ENCODE measurements at places on chromosomes 5 and 9.

DNA sequence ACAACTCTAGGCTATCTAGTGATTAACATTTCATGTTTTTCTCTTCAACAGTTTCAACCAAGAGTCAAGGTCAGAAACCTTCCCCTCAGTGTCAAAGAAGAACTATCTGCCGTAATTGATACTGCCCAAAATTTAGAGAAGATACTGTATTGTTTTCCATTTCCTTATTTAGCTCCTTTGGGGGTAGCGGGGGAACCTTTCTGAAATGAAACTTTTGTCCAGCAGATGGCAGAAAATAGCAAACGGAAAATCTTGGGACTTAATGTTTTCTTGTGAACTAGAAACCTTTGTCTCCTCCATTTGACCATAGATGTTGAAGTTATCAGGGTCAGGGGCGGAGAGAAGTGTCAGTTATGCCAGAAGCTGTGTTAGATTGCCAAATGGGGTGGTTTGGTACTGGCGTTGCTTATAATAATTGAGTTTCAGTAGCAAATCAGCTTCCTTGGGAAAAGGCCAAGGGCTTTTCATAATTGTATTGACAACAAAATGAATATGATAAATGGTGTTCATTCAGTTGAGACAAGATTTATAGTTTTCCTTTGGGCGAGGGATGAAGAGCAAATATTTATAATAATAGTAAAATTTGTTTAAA, 101.7 kb upstream of the TLX3 start:
- DNase-seq = peak; percentile 73

DNA sequence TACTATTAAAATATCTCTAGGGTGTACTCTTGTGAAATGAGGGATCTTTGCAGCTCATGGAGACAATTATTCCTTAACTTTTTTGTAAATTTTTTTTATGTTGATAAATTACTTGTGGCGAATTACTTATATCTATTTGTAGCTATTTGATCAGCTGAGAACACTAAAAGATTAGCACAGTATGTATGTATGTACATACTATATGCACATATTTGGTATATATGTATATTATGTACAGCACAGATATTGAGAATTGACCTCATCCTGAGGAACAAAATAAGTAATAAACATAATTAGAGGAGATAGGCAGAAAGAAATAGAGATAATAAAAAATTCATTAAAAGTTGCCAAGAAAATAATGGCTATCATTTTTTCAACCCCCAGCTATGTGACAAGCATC, 11.8 kb downstream of the CDKN2A start:
- DNase-seq = no peak

- DNase-seq = no peak
Measured at GRCh38 chr9:98021306-98022040, 35.1 kb upstream of the NANS start.

DNA sequence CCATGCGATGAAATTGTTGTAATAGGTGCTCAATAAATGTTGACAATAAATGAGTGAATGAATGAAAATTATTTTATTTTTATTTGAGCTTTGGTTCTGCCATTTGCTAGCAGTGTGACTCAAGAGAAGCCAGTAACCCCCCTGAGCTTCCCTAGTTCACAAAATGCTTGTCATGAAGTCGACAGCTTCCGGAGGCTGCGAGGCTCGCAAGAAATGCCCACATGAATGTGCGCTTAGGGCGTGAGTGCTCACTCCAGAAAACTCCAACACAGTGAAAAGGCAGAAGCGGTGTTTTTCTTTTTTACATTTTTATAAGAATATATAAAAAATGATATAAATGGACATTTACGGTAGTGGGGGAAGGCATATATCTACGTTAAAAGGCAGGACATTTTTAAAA, 26.5 kb downstream of the CDKN2A start:
- no peak for DNase-seq

GRCh38 chr9:25677301-25678146, 720 bp downstream of the TUSC1 start:
- peak; percentile 89 for DNase-seq

GRCh38 chr5:122073864-122074263, 4.2 kb downstream of the LOX start:
- DNase-seq = no peak

- no peak for DNase-seq
Measured at GRCh38 chr5:57185313-57185712, 11.5 kb downstream of the GPBP1 start.

DNA sequence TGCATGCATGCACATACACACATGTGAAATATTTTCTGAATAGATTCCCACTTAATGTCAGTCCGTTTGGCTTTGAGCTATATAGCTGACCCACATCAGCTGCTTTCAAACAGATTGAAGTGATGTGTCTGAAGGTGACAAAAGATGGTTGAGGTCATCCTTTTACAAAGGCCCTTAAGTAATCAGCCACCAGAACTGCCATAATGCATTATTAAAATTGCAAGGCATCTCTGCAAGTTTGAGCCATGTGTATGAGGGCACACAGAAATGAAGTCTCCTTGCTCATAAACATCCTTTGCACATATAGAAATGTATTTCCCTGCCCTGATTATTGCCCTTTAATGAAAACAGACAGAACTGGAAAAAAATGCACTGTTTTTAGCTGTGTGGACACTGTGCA, 1043.0 kb upstream of the C9orf72 start:
- DNase-seq = no peak

DNA sequence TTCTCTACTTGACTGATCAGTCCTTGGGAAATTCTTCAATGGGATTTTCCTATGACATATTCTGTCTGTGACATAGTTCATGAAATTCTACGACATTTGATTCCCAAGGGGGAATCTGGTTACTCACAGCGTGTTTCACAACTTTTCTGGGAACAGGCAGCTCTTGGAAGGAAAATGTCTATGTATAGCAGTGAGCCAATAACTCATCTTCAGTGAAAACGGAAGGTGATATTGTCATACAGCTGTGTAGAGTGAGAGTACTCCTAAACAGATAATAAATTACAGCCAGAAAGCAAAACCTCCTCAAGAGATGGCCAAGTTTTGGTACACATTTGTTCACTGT, 91.4 kb downstream of the C9orf152 start:
- DNase-seq = peak; percentile 97

- DNase-seq = no peak
Measured at GRCh38 chr9:128627127-128627715, 29.4 kb downstream of the DYNC2I2 start.

DNA sequence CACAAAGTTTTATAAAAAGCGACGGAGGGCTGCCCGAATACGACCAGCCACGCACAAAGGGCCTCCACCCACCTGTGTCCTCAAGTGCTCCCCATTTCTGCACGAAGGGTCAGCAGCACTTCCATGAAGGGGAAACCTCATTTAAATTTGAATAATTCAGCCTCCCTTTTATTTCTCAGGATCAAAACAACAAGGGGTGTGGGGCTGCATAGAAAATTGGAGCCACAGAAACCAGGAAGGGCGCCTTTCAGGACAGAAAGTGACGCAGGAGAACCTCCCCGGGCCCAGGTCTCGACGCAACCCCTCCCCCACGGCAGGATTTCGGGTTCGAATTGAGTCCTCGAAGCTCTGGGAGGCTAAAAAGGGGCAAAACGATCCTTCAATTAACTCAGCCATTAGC, 2.1 kb downstream of the NRARP start:
- no peak for DNase-seq

- no peak for DNase-seq
Measured at GRCh38 chr5:171647904-171648260, 137.7 kb upstream of the SMIM23 start.

GRCh38 chr5:34676416-34676815, 20.3 kb downstream of the RAI14 start:
- no peak for DNase-seq

DNA sequence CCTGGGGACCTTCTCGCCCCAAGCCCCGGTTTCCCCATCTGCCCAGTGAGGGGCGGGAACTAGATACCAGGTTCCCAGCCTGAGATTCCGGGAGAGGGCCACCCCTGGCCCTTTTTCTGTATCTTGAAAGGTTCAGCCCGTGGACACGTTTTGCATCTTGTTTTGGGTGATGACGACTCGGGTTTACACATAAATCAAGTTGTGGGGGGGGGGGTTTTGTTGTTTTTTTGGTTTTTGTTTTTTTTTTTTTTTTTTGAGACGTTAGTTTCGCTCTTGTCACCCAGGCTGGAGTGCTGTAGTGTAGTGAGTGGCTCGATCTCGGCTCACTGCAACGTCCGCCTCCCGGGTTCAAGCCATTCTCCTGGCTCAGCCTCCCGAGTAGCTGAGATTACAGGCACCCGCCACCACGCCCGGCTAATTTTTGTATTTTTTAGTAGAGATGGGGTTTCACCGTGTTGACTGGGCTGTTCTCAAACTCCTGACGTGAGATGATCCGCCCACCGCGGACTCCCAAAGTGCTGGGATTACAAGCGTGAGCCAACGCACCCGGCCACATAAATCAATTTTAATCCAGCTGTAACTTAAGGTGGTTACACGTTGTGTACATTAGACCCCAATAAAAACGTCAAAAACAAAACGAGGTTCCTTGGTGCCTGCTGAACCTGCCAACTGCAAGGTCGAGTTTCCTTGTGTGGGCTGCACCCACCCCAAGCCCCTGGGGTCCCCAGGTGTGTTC, 1.1 kb upstream of the BRD3 start:
- DNase-seq = no peak

GRCh38 chr5:107496466-107496865, 174.3 kb downstream of the EFNA5 start:
- peak; percentile 45 for DNase-seq

DNA sequence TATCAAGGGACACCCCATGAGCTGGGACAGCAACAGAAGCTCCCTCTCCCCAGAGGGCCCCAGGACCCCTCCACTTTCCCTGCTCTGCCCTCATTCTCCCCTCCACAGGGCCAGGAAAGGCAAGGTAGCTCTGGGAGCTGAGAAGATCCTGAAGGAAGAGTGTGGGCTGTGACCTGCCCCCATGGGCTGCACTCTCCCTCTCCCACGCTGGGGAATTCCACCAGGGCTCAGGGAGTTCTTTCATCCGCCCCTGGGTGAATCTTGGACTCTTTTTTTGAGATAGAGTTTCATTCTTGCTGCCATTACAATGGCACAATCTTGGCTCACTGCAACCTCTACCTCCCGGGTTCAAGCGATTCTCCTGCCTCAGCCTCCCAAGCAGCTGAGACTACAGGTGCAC, 73.8 kb downstream of the C9orf50 start:
- no peak for DNase-seq

DNA sequence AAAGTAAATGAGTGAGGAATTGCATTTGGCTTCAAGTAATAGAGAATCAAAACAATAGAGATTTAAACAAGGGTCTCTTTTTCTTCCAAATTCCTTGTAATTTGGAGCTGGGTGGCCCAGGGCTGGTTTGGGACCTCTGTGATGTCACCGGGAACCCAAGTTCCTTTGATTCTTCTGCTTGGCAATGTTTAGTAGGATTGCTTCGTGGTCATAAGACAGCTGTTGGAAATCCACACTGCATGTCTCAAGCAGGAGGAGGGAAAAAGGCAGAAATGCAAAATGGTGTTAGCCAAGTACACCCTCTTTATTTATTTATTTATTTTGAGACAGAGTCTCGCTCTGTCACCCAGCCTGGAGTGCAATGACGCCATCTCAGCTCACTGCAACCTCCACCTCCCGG, 72.6 kb upstream of the IL12B start:
- no peak for DNase-seq

DNA sequence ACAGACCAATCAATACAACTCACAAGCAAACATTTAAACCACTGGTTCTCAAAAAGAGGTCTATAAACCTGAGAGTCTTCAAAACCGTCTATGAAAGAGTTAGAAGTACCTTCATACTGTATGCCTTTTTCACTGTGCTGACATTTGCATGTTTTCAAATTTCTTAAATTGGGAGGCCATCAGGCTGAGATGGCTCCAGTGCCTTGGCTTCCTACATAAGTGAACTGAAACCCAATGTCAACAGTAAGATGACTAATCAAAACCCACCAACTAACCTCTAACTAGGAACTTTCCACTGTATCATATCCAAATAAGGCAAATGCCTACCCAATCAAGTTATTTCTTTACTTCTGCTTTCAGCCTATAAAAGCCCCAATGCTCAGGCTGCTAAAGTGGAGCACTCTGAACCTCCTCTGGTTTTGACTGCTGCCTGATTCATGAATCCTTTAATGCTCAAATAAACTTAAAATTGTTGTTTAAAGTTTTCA, 35.1 kb downstream of the FAM13B start:
- DNase-seq = no peak

DNA sequence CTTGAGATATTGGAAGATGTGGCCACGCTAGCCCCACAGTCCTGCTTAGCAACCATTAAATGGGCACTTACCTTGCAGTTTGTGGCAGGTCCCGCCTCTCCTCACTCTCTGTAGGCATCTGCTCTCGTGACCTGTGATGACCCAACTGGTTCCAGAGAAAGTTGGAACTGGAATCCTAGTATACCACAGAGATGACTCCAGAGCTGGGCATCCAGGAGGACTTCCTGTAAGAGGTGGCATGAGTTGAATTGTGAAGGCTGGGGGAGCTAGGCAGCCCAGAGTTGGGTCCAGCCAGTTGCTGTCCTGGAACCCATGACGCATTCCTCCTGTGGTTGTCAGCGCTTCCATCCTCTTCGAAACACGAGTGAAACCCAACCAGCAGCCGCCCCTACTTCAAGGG, 1.6 kb upstream of the ADAMTS2 start:
- no peak for DNase-seq

DNA sequence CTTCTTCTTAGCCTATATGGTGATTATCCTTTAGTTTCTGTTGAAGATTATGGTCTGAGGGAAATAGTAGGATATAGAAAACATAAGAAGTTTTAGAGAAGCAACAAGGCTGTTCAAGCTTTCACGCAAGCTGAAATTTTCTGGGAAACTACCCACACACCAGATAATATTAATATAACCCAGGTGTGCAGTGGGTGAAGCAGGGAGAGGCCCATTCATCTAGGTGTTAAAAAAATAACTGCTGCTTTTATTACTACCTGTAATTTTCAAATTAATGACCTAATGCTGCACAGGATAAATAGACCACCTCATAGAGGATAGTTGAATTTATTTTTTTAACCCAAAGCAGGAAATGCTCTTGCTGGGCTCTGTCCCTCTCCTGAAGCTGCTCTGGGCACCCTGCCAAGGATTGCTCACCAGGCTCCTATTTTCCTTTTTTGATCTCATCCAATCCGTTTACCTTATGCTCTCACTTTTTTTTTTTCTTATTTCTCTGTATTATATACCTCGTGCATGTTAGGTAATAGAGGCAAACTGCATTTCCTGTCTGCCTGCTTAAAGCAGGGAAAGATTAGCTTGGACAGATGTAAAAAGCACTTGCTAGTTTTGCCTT, 124.3 kb upstream of the SLC12A2 start:
- peak; percentile 70 for DNase-seq

DNA sequence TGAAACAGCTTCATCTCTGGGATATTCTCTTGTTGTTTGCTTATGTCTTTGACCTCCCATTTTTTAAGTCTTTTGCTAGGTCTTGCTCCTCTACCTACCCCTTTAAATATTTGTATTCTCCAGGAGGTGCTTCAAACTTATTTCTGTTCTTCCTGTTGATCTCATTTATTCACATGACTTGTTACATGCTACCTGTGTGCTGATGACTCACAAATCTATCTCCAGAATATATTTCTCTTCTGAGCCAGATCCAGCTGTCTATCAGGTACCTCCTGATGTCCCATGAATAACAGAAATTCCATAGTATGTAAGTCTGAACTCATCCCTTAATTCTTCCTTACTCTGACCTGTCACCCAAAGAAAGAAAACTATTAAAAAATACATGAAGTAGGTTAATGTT, 11.0 kb downstream of the NIPBL start:
- no peak for DNase-seq
